LoVo (cell line): ENCODE measurements at places on chromosomes 5 and 9.

DNA sequence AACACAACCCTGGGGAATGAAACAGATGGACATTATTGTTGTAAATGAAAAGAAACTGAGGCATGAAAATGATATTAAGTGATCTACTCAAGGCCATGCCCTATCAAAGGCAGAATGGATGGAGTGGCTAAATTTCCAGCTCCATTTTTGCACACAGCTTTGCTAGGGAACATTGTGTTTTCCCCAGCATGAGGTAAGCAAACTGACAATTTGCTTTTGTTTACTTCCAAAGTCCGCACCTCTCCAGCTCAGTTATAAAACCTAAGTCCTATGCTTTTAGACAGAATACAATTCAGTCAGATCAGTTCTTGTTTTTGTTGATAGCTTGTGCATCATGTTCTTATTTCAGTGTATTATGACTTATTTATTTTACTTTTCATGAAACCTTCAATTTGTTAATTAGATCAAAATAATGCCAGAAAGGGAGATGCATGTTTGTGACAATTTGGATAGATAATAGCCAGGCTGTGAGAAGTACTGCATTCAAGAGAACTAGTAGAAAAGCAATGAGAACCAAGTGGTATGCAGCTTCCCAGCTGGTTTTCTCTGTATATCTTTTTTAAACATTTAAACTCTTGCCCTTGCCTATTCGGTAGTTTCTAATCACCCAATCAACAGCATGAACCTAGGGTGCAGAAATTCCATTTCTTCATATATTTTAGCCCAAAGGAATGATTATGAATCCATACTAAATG lies 380.8 kb downstream of the SPATA31D1 start:
- no peak for DNase-seq

- DNase-seq = no peak
Measured at GRCh38 chr9:126127591-126127990, 199.0 kb upstream of the MVB12B start.

GRCh38 chr9:115691693-115692092 lies 461.9 kb upstream of the PAPPA start:
- no peak for DNase-seq

- no peak for DNase-seq
Measured at GRCh38 chr9:89732939-89733324, 128.1 kb downstream of the GADD45G start.

- DNase-seq = no peak
Measured at GRCh38 chr9:7132605-7133004, 374.8 kb downstream of the KDM4C start.

- DNase-seq = no peak
Measured at GRCh38 chr5:163861670-163862069, 356.3 kb downstream of the MAT2B start.

GRCh38 chr5:61866930-61867329 lies 439.1 kb upstream of the KIF2A start:
- DNase-seq = peak; percentile 20

DNA sequence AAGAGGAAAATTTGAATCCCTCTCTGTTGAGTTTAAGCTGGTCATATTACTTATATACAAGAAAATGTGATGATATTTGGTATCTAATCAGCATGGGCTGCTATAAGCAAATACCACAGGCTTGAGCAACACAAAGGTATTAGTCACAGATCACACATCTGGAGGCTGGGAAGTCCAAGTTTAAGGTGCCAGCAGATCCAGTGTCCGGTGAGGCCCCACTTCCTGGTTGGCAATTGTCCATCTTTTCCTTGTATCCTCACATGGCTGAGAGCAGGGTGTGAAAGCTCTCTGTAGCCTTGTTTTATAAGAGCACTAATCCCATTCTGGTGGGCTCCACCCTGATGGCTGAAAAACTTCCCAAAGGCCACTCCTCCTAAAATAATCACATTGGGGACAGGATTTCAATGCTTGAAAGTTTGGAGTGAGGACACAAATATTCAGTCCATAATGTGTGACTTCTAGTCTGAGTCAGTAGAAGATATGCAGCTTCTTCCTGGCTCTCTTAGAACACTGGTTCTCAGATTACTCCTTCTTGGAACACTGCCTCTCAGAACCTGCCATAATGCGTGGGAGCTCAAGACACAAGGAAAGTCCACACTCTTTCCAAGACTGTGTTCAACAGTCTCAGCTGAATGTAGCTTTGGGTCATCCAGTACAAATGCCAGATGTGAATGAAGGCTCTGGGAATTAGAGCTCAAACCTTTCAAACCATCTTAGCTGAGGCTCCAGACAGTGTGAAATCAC lies 124.1 kb downstream of the PRDM9 start:
- no peak for DNase-seq
